ENCODE measurements at places on chromosomes 1 and 21.

GRCh38 chr1:6873298-6874015 is 88.2 kb downstream of the CAMTA1 start:
- no peak for DNase-seq

DNA sequence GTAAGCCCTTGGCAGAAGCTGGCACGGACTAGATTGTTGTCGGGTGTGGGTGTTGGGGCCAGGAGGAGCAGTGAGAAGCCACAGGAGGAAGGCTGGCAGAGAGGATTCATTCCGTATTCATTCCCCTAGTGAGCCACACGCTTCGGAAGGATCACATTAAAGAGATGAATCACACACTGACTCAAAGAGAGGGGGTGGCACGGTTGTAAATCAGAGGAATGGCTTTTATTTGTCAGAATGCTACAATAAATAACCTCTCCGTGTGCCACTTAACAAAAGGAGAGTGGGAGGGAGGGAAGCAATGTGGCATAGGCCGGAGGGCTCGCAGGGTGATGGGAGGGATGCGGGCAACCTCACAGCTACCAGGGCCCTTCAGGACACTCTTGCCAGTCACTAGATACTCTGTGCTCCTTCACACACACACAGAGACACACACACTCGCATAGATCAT is 135.5 kb downstream of the HIVEP3 start:
- peak; percentile 12 for DNase-seq

DNA sequence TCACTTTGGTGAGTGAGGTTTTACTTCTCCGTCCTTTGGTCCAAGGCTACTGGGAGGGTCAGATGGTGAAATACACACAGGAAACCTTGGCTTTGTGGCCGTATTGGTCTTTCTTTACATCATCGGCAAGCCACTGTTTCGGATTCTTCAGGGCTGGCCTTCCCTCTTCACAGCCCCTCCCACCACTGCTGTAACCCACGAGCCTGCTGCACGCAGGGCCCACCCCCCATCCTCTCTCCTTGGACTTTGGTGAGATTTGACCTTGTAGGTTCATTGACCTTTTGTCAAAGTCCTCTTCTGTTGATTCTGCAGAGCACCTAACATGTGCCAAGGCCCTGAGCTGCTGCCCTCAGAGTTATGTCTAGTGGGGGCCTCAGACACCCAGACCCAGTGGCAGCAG is 328.6 kb downstream of the CAMTA1 start:
- no peak for DNase-seq

DNA sequence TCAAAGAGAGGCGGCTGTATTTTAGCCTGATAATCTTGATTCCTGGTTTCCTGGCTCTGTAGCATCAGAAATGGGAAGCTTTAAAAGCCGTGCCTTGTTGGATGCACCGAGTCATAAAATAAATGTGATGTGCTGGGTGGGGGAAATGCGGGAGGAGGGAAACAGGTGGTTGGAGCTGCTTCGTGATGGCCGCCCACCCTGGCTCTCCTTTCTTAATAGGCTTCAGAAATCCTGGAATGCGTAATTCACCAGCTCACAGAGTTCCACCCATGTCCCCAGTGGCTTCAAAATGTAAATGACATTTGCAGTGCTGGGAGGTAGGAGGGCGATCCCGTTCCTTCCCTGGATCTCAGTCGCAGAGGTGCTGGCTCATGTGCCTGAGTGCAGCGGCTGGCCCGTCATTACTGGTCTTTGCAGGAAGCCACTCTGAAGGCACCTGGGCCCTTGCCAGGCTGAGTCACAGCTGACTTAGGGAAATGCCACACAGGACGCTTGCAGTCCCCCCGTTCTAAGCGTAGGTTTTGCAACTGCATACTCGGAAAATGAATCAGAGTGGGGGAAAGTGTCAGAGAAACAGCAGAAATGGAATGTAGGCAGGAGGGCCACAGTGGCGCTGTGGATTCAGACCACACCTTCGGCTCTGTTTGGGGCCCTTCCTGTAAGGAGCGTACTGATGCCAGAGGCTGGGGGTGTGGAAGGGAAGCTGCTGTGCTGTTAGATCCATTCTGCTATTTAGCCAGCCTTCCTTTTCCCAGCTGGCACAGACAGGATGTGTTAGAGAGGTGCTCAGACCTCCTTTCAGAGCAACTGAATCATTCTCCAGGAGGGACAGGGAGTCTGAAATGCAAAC is 37.6 kb downstream of the GALNT2 start:
- DNase-seq, result peak; percentile 88

- DNase-seq, result no peak
Measured at GRCh38 chr1:205046870-205047269, 3.9 kb downstream of the CNTN2 start.

DNA sequence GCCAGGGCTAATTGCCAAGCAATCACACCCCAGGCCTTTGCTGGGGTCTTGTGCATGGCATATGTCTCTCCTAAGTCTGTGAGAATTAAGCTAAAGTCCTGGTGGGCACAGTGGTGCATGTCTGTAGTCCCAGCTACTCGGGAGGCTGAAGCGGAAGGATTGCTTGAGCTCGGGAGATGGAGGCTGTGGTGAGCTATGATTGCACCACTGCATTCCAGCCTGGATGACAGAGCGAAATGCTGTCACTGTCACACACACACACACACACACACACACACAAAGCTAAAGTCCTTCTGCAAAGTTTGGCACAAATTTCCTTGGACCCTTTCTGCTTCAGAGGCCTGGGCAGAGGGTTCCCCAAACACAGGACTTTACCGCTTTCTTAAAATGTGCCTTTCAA is 31.3 kb upstream of the DNAJC11 start:
- no peak for DNase-seq

GRCh38 chr1:109388208-109388711 is 9.5 kb downstream of the SORT1 start:
- DNase-seq, result no peak

DNA sequence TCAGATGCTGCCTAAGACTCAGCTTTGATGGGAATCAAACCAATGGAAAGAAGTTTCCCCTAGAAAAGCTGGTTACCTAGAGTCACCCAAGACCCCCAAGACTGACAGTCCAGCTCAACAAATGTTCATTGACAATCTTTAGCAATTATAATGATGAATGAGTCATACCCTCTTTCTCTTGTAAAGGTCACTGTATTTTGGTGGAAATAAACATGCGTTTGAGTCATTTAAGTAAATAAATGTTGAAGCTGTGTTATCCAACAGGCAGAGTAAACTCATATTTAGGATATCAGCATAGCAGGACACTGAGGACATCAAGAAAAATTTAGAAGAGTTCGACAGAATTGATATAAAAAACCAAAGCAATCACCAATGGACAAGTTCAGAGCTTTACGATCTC is 295.9 kb downstream of the RGS7 start:
- DNase-seq, result no peak

DNA sequence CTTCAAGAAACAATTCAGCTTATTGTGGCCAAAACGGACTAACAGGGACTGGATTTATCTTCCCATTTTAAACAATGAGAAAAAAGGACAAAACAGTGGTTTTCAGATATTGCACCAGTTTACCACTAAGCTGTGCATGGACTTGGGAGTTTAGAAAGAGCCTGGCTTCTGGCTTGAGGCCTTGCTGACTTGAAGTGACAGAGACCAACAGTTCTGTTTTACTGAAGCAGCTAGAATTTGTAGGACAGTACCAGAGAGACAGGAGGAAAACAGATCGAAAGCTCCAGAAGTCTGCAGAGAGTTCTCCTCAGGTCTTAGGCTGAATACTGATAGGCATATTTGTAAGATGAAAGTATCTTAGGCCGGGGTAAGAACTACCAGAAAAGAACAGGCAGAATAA is 20.5 kb downstream of the FCRL4 start:
- no peak for DNase-seq

- DNase-seq, result peak; percentile 78
Measured at GRCh38 chr1:111733183-111733991, 5.8 kb downstream of the INKA2 start.

GRCh38 chr1:188735567-188735966 is 1742.1 kb downstream of the BRINP3 start:
- no peak for DNase-seq

- peak; percentile 63 for DNase-seq
Measured at GRCh38 chr1:145918992-145919939, 749 bp upstream of the PEX11B start.
